ENCODE measurements at places on chromosomes 4 and X.

- no peak for DNase-seq
Observed at GRCh38 chr4:168279556-168279955, 39.0 kb downstream of the DDX60 start.

DNA sequence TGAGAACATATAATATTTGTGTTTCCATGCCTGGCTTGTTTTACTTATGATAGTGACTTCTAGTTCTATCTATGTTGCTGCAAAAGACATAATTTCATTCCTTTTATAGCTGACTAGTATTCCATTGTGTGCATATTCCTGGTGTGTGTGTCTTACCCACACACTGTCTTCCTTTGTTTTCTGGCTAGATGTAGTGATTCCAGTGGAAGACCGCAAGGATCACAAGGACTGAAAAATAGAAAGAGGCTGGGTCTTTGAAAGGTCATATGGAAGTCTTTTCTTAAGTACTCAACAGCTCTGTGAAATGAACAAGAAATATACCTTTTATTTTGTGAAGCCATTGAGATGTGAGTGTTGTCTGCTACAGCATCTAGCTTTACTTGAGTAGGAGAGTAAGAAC, 29.4 kb upstream of the TAB3 start:
- DNase-seq: no peak

GRCh38 chrX:77719388-77719787, 66.6 kb downstream of the ATRX start:
- DNase-seq: no peak

DNA sequence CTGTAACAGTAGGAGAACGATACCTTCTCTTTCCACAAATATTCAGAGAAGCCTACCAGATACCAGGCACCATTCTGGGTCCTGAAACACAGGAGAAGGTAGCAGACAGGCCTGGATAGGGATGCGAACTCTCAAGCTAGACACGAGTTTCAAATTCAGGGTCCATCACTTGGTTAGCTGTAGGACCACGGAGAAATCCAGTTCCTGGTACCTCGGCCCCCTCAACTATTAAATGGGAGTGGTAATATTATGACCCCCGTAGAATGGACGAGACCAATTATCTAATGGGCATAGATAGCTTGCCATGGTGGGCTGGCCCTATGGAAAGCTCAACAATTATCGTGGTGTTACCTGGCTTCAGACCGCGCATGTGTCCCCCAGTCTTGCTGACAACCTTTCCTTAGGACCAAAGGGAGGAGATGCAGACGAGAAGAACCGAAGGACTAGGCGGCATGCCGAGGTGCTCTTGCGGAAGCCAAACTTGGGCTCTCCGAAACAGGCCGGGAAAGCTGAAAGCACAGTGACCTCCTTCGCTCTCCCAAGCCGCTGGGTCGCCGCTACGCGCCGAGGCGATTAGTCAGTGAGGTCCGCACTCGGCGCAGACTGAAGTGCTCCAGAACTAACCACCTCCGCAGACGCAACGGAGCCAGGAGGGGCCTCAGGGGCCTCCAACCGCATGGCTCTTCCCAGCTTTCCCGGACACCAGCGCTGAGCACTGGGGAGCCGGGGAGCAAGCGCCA, 19.6 kb downstream of the NKX3-2 start:
- DNase-seq: no peak

DNA sequence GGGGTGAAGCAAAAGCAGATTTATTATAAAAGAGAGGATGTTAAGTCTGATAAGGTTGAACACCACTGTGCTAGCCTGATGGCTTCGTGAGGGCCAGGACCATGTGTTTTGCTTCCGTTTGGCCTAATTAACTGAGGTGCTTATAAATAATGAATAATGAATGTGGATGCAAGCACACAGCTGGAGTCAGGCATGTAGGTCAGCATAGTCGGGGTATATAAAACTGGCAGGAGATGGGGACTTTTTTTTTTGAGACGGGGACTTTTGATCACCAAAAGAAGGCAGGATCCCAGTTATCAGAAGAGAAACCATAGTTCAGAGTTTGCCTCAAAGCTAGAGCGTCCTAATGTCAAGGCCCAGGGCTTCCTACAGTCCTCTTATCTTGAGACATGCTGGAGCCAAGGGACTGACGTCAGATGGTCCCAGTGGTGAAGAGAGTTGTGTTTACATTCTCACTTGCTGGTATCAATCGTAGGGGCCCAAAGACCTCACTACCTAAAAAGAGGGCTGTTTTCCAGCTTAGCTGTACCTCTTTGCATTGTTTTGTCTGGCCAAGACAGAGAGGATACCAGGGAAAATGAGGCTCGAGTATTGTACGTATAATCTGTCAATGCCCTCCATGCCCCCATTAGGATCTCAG, 50.4 kb downstream of the RTL9 start:
- no peak for DNase-seq

GRCh38 chr4:143202824-143203223, 18.1 kb downstream of the USP38 start:
- DNase-seq: peak; percentile 61

GRCh38 chr4:63211776-63212479, 1197.3 kb downstream of the TECRL start:
- DNase-seq: no peak

Measured in NCI-H82 (cell line).